ENCODE measurements at places on chromosomes 4 and X.

- DNase-seq = no peak
Observed at GRCh38 chrX:25858273-25858880, 279.8 kb upstream of the MAGEB18 start.

GRCh38 chrX:38220415-38221390, at the start of gene SRPX:
TSS of gene SRPX (minus strand) at chrX:38220871. CDS start at chrX:38220792, 79 bp downstream.
- DNase-seq = peak; percentile 46

GRCh38 chrX:40663880-40664630, 16.7 kb upstream of the CXorf38 start:
- no peak for DNase-seq

DNA sequence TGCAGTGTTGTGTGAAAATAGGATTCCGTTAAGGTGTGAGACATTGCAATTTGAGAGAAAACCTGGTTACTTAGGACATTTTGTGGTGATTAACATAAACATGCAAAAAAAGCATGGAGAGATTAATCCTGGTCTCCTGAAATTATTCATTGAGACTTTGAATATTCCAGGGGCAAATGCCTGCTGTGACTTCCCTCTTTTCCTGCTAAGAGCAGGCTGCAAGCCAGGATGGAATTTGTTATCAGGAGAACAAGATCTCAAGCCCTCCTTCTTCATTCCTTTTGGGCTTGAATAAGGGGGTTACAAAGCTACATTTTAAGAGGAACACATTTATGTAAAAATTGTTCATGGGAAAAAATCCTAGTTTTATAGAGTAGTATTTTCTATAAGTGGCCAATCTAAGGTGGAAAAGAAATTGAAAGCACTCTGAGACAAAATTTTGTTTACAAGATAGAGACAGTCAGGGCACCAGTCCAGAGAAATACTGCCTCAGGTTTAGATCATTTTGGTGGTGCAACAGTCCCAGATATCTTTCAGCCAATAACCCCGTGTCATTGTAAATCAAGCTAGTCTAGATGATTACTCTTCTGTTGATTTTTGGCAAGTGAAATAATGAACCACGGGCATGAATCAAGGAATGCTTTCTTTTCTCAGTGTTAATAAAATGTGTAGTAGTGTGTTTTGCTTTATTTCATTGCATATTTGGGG, 1528.3 kb upstream of the AGA start:
- DNase-seq = no peak

GRCh38 chr4:168128601-168129000, 36.3 kb downstream of the ANXA10 start:
- no peak for DNase-seq

DNA sequence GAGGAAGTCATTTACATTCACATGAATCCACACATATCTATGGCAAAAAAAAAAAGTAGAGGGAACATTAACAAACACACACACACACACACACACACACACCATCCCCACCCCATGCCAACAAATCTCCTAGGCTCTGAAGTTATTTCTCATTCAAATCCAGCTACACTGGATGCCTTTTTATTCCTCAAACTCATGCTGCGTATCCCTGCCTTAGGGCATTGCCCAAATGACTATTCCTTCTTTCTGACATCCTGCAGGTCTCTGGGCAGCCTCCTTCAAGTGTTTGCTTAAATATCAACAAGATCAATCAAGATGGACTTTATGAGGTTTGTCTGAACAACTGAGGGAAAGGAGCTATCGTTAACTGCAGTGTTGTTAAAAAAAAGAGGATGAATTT, 106.5 kb upstream of the FAM9A start:
- DNase-seq = no peak

- DNase-seq = no peak
Observed at GRCh38 chrX:31268359-31268758, 196.5 kb upstream of the FTHL17 start.

GRCh38 chr4:183540410-183541009, 35.7 kb downstream of the ING2 start:
- no peak for DNase-seq

DNA sequence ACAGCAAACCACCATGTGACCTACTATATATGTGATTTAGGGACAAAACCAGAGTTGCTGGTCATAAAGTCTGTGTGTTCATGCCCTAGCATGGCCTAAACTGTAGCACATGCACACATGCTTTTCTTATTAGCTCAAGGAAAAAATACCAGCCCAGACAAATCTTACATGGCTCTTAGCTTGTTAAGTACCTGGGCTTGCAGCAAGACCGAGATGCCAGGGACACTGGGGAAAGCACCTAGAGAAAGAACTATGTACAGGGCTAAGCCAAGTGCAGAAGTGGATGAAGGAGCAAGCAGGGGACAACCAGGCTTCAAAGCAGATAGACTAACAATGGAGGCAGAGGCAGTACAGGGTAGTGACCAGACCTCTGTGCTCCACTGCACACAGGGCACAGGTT, 3.4 kb upstream of the GABRE start:
- DNase-seq = no peak

DNA sequence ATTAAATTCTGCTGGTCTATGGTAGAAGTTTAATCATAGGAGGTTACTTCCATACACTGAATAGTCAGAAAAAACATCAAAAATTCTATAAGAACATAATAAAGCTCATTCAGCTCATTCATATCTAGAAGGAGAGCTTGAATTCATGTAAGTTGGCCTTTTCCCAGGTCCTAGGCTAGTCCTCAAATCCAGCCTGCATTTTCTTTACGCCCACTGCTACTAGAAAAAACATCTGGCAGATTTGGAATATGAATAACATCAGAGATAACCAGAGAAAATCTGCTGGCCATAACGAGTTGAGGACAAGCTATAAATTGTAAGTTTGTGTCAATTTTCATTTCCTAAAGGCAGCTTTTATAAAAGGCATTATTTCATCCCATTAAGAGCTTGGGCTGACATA, 95.5 kb downstream of the MXRA5 start:
- no peak for DNase-seq

DNA sequence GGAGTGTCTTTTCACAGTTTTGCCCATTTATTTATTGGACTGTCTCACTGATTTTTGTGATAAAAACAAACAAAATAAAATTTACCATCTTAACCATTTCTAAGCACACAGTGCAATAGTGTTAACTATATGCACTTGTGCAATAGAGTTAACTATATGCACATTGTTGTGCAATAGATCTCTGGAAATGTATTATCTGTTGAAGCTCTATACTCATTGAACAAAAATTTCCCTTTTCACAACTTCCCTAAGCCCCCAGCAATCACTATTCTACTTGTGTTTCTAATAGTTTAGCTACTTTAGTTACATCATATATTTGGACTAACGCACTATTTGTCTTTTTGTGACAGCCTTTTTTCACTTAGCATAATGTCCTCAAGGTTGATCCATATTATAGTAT, 59.7 kb upstream of the BEX4 start:
- no peak for DNase-seq

DNA sequence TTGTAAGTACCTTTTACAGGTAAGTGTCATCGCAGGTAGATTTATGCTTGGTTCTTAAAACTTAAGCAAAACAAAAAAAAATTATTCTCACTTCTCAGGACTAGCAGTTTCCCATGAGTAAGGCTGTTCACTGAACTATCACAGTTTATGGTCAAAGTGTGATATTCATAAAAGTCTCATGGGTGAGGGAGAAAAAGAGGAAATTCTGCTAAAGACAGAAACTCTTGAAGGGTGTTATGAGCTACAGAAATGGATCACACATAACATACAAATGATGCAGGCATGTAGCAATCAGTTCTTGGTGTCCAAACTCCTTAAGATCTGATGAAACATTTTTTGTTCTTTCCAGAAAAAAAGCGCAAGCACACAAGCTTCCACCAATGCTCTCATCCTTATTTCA, 8.5 kb downstream of the RAB9A start:
- no peak for DNase-seq

DNA sequence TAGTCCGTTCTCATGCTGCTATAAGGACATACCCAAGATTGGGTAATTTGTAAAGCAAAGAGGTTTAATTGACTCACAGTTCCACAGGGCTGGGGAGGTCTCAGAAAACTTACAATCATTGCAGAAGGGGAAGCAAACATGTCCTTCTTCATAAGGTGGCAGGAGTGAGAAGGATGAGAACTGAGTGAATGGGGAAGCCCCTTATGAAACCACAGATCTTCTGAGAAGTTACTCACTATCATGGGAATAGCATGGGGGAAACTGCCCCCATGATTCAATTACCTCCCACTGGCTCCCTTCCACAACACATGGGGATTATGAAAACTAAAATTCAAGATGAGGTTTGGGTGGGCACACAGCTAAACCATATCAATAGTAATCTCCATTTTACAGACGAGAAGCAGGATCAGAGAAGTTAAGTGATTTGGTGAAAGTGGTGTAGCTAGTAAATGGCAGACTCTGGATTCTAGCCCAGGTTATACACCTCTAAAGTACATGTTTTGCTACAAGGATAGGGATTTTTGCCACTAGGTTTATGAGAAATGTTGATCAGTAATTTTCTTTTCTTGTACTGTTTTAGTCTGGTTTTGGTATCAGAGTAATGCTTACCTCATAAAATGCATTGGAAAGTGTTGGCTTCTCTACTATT, 47.3 kb upstream of the C1GALT1C1 start:
- no peak for DNase-seq

GRCh38 chr4:118141240-118141639, 107.0 kb downstream of the NDST3 start:
- no peak for DNase-seq

- no peak for DNase-seq
Observed at GRCh38 chrX:97294041-97294440, 410.3 kb downstream of the RPA4 start.

DNA sequence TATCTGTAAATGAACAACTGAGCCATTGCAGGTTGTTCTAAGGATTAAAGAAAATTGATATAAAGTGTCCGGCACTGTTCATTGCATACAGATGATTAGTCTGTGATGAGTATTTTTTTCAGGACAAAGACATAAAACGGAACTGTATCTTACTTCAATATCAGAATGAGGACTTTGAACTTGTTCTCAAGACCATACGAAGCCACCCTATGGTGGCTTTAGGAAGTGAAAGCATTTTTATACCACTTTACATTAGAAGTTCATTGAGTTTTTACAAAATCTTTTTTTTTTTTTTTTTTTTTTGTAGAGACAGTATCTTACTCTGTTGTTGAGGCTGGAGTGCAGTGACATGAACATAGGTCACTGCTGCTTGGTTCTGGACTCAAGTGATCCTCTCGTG, 45.2 kb upstream of the TRIM2 start:
- no peak for DNase-seq

DNA sequence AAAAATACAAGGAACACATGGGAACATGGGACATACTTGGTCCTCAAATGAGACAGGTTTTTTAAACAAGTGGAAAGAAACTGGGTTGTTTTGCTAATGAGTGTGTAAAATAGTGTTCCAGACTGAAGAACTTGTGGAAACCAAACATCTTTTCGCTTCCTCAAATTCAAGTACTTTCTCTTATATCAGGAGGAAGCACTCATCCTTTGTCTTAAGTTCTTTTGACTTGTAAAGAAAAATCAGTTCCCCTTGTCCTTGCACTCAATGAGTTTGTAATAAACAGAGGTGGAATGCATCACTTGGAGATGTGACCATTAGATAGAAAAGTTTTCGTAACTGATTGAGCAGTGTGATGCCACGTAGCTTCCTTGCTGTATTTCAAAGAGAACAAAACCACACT, 101.1 kb downstream of the PHOX2B start:
- DNase-seq = no peak

DNA sequence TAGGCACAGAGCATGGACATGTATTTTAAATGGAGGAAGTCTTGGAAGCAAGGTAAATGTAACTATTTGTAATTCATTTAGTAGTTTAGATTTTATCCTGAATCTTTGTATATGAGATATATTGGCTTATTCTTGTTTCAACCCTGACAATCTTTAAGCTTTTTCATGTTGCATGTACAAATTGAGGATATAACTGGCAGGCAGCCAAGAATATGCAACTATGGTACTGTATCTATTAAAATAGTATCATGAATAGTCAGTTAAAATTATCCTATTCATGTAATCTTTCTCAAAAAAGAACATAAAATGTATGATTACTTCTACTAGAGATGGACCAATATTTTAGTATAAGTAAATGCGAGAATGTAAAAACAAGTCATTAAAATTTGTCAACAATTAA, 1141.5 kb downstream of the PCDH18 start:
- no peak for DNase-seq

GRCh38 chr4:144178414-144178813, 37.9 kb upstream of the GYPA start:
- no peak for DNase-seq

GRCh38 chr4:186932631-186933187, 209.1 kb upstream of the FAT1 start:
- no peak for DNase-seq

- no peak for DNase-seq
Observed at GRCh38 chrX:153792368-153792767, 1.8 kb downstream of the IDH3G start.

- DNase-seq = no peak
Observed at GRCh38 chrX:18886005-18886343, 97.9 kb downstream of the PHKA2 start.

Measured in glutamatergic neuron (in vitro differentiated cells).